ENCODE measurements at places on chromosomes 12 and 14.

GRCh38 chr12:89927226-89927698 is 218.6 kb upstream of the ATP2B1 start:
- no peak for DNase-seq

GRCh38 chr14:56708704-56709103 is 101.6 kb downstream of the OTX2 start:
- DNase-seq: no peak

DNA sequence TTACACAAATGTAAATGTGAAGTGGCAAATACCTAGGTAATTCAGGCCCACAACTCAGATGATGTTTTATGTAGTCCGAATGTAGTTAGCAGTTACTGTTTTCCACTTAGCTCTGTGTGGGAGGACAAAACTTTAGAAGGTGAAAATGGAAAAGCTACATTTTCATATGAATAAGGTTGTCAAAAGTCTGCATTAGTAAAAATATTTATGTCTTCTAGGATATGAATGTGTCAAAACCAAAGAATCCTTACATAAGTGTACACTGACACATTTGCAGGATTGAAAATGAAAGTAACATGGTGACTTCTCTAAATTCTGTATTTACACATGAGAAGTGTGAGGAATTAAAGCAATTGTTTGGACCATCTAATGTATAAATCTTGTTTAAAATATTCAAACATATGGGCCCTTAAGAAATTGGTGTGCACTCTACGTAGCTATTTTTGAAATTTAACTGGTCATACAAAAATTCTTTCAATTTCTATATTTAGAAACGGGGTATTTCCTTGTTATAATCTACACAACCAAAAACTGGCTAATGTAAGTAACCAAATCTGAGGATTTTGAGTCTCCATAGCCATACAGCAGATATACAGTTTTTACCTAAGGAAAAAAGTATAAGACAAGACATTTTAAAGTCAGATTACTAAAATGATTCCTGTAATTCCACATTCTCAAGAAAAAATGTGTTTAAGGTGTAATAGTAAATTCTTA is 5.4 kb downstream of the CDKN1B start:
- peak; percentile 64 for DNase-seq

- DNase-seq: no peak
These were observed 196.3 kb downstream of the TRHDE start for GRCh38 chr12:72468505-72468904.

GRCh38 chr12:110281549-110282299 is 677 bp downstream of the ATP2A2 start:
- DNase-seq: peak; percentile 59

DNA sequence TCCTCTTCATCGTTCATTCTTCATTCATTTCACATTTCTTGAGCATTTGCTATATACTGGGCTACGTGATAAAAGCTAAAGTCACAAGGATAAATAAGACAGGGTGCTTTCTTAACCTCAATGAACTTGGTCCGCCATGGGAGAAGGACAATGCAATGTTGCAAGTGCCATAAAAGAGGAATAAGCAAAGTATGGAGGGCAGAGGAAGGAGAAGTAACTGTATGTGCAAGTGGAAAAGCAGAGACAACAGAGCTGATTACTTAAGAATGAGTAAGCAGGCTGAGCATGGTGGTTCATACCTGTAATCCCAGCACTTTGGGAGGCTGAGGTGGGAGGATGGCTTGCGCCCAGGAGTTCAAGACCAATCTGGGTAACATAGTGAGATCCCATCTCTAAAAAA is 14.4 kb downstream of the AREL1 start:
- no peak for DNase-seq

GRCh38 chr12:71904629-71905028 is 34.0 kb upstream of the TPH2 start:
- DNase-seq: no peak

DNA sequence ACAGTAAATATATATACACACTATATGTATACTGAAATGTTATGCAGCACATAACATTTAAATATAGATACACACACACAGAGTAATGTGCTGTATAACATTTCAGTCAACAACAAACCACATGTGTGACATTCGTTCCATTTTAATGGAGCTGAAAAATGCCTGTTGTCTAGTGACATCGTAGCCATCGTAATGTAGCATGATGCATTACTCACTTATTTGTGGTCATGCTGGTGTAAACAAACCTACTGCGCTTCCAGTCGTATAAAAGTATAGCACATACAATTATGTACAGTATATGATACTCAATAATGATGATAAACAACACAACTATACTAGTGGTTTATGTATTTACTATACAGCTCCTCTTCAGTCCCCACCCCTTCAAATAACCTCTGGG is 119.0 kb upstream of the SLC38A4 start:
- no peak for DNase-seq

GRCh38 chr12:3092764-3093163 is 15.6 kb downstream of the TSPAN9 start:
- DNase-seq: no peak

DNA sequence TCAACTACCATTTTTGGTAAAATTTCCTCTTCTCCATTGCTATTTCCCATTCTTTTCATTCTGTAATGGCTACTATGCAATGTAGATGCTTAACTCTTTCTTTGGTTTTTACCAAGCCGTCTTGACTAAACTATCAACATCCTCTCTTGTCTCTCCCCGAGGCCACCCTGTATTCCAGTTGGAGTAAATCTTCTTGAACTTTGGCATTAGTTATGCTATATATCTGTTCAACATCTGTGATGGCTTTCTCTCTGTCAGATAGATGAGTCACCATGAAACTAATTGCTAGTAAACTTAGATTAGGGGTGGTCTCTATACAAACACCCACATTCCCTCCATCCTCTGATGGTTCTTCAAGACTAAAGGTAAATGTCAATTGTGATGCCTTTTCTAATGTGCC is 63.4 kb downstream of the LMO3 start:
- no peak for DNase-seq

- peak; percentile 41 for DNase-seq
These were observed 35.4 kb upstream of the TMEM179 start for GRCh38 chr14:104639885-104640548.

GRCh38 chr14:39175445-39176262 is 600 bp downstream of the PNN start:
- no peak for DNase-seq

DNA sequence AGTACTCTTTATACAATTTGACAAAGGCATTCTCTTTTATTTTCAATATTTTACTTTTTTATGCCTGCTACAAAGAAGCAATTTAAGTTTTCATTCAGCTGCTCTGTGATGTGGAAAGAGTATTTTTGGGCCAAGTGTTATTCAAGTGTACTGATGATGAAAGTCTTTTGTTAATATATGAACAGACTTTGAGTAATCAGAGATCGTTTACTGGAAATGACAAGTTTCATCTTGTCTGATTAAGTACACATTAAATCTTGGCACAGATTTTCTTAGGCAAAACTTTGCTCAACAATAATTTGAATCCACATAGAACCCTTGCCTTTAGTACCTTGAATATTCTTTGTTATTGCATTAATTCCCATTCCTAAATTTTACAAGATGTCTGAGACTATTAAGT is 13.3 kb upstream of the PZP start:
- DNase-seq: no peak

- no peak for DNase-seq
These were observed 996 bp downstream of the SLC2A3 start for GRCh38 chr12:7934889-7935492.

GRCh38 chr14:29743531-29743930 is 184.1 kb downstream of the PRKD1 start:
- DNase-seq: no peak

DNA sequence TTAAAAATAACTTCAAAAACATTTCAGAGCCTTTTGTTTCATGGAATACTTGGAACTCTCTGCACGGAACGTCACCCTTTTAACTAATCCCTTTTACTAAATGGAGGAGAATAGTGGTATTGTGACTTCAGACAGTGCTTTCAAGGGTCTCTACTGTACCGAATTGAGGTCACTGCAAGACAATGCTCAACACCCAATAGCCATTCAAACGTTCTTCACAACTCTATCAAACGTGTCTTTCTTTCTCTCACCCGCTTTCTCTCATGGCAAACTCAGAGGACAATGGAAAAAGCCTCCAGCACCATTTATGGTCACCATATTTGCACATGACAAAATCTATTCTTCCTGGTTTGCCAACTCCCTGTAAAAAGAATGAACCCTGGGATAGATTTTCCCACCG is 132.1 kb upstream of the SOX5 start:
- no peak for DNase-seq

GRCh38 chr14:72598306-72598705 is 295.6 kb downstream of the DPF3 start:
- no peak for DNase-seq

GRCh38 chr12:93325855-93326254 is 51.9 kb upstream of the NUDT4 start:
- DNase-seq: peak; percentile 59

GRCh38 chr12:6890789-6891645 is 13.6 kb upstream of the LRRC23 start:
- DNase-seq: peak; percentile 96

DNA sequence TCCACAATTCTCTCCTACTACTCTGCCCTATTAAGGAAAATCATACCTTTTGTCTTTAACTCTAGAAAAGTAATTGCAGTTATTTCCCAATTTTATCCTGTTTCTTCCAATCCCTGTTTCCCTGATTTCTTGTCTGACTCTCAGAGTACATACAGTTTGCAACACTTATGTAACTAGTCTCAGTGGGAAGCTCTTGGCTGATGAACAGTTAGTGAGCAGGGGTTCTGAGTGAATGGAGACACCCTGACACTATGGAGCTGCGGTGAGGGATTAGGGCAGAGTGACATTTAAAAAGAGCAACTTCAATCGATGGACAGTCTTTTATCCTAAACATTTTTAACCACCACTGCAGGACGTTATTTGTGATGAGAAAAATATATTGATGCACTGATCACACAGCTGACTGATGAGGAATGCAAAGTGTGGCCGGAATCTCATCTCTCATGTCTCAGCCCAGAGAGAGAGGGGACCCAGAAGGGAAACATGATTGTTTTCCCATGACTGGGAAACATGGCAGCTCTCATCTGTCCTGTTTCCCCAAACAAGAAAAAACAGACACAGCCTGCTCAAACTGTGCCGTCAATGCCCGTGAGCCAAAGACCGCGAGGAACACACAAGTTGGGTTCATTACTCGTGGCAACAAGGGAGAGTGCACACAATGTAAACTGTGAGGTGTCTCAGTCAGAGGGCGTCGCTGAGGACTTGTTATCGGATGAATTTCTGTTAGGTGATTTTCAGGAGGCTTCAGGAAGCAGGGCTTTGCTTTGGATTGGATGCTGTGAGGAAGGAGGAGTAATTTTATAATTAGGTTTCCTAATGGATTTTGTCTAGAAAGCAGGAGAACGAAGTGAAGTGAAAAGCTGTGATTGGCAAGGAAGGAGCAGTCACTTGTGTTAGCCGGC is 5.2 kb upstream of the SLC6A13 start:
- peak; percentile 14 for DNase-seq

GRCh38 chr12:96302687-96303310 is 97.4 kb downstream of the CDK17 start:
- DNase-seq: no peak

- no peak for DNase-seq
These were observed 66.3 kb downstream of the NCOR2 start for GRCh38 chr12:124501112-124501561.

DNA sequence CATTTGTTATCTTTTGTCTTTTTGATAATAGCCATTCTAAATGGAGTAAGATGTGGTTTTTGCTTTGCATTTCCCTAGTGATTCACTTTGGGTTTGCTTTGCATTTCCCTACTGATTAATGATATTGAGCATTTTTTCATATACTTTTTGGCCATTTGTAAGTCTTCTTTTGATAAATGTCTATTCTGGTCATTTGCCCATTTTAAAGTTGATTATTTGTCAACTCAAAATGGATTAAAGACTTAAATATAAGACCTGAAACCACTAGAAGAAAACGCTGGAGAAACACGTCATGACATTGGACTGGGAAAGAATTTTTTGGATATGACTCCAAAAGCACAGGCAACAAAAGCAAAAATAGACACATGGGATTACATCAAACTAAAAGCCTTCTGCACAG is 148.0 kb downstream of the APAF1 start:
- DNase-seq: peak; percentile 88

- DNase-seq: no peak
These were observed 21.1 kb downstream of the CEP170B start for GRCh38 chr14:104885973-104886689.

DNA sequence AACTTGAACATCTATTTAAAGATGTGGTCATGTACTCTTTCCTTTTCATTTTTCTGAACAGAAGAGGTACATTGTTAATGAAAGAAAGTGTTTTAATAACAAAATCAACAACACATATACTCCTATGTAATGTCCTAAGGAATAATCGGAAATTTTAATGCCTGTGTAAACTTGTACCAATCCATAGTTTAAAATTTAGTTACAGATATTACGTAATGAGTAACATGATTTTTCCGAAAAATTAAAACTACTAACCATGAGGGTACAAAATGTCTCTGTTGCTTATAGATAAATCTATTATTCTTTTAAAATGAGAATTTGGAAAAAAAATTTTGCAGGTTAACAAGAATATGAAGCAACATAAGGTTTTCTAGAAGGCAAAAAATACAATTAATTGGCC is 220.1 kb downstream of the BCAT1 start:
- DNase-seq: no peak

DNA sequence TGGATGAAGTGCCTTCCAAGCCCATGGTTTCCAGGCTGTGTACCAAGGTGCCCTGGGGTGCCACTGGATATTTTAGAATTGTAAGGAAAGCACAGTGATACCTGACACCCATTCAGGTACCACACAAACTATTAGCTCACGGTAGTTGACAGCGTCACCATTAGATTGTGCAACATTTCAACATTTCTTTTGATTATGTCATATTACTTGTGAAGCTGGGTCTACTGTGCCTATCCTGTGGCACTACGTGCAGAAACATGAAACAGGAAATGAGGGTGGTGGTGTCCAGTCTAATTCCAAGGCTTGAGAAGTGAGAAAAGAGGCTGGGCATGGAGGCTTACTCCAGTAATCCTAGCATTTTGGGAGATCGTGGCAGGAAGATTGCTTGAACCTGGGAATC is 75.5 kb upstream of the CPM start:
- DNase-seq: peak; percentile 36

DNA sequence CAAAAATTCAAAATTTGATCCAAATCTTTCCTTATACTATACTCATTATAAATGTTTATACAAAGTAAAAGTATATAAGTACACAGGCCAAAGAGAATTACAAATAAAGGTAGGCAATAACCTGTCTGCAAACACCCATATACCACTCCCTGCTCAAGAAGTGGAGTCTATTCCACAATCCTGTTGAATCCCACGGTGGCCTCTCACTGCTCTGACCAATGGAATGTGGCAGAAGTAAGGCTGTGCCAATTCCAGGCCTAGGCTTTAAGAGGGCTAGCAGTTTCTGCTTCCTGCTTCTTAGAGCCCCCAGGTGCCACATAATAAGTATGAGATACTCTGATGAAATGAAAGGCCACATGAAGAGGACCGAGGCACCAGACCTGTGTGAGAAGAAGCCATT is 79.8 kb upstream of the CFL2 start:
- peak; percentile 18 for DNase-seq
